COR-L47 (cell line): ENCODE measurements at places on chromosomes 7 and 10.
A peak's percentile ranks its signal among the peaks of the same experiment; 100 is the strongest.

DNA sequence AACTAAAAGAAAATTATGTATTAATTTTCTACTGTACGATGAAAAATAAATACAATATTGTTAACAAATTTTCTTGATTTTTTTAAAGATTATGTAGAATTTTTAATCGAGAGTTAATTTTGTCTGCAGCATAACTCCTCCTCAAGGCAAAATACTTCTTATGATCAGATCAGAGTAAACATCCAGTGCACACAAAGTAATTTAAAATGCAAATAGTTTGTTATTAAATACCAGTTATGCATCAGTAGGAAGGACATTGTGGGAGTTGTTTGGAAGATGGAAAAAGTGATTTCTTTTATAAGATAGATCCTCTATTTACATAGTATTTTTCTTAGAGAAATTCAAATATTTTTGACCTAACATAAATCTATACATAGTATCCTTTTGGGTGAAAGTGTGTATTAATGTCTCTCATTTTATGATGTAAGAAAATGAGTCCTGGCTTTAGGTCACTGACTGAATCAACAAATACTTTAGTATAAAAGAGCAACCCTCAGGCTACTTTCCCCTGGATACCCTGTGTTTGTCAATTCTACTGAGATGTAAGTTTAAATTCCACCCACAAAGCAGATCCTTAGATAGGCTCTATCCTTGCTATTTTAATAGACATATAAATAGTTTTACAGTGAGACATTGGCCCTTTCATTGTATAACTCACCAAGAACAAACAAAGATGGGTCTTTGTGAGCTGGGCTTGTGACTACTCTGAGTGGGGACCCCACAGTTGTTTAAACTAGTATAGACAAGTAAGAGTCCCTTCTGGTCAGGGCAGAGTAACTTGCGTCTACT is 1133.7 kb downstream of the GATA3 start:
- DNase-seq: no peak

DNA sequence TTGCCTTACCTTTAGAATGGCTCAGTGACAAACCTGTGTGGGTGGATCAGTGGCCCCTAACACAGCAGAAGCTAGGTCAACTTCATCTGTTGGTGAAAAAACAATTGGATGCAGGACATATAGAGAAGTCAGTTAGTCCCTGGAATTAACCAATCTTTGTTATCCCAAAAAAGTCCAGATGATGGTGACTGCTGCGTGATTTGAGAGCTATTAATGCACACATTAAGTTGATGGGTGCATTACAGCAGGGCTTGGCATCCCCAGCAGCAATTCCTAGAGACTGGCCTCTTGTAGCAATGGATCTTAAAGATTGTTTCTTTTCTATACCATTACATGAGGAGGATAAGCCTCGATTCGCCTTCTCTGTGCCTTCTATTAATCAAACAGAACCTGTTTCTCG is 33.3 kb downstream of the OR13A1 start:
- no peak for DNase-seq

GRCh38 chr10:127036987-127037386 is 131.8 kb downstream of the DOCK1 start:
- no peak for DNase-seq

DNA sequence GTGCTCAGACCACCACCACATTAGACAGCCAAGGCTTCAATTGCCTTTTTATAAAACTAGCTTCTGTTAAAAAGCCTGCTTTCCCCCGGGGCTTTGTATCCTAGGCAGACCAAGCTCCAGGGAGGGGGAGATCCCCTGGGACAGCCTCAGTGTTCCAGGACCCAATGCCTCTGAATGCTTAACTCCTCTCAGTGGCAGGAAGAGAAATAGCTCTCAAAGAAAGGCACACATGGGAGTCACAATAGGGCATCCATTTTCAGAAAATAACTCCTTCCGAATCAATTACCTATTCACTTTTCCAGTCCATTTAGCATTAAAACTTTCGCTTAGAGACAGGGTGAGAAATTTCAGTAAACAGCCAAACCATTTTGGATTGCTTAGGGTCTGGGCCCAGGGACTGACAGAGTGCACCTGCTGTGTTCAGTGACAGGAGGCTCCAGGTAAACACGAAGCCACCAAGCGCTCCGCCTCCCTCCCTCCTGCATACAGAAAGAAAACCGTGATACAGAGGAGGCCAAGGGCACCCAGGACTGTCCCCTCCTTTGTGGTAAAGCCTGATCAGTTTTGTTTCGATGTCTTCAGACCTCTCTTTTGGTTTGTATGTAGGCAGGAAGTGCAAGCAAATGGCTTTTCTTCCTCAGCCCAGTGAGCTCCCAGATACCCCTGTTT is 599.7 kb downstream of the KCNMA1 start:
- DNase-seq: peak; percentile 53

- DNase-seq: no peak
Observed at GRCh38 chr10:49746626-49747302, 15.4 kb downstream of the OGDHL start.

DNA sequence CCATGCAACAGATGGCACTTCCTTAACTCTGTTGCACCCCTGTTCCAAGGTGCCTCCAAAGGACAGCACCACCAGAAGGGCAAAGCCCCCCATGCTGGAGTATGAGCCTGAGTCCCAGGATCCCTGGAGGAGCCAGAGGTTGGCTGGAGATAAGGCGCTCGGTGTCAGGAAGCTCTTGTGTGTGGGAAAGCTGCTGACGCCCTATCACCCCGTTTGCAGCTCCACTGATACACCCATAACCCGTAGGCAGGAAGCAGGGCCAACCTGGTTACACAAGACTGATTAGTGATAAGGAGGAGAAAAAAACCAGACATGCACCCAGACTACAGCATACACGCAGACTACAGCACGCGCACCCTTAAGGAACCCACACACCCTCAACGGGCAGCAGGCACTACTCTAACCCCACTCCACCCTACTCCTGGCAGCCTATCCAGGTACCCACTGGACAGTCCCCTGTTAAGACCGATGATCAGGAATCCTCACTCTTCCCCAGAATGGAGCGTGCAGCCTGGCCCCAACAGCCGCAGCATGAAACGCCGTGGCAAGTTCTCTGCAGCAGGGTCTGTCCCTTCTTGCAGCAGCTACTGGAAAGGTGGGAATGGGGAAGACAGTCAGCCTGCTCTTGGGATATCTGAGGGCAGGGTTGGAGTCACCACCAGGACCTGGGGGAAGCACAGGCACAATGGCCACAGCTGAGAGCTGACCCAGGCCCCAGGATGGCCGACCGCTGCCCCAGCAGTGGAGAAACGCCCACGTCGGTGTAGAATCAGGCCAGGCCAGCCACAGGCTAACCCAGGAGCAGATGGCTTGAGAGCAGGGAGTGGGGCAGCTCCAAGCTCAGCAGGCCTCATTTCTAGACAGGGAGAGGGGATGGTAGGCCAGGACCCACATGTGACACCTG is 38.3 kb upstream of the TUBB8 start:
- no peak for DNase-seq

GRCh38 chr10:30241422-30242110 is 107.5 kb downstream of the MTPAP start:
- DNase-seq: no peak

DNA sequence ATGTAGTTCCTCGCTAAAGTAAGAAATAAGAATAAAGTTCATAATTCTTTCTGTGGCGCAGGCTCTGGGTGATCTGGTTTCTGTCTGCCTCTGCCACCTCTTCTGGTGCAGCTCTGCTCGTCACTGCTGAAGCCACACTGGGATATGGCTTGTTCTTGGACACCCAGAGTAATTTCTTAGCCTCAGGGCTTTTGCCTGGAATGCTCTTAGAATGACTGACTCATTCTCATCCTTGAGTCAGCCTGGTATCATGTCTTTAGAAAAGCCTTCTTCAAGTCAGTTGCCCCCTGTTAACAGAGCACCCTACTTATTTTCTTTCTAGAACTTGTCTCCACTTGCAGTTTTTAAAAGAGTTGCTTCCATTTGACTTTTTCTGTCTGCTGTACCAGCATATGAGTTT is 2.0 kb downstream of the ZSCAN25 start:
- DNase-seq: no peak

GRCh38 chr7:12373580-12374263 is 29.9 kb downstream of the VWDE start:
- DNase-seq: no peak

DNA sequence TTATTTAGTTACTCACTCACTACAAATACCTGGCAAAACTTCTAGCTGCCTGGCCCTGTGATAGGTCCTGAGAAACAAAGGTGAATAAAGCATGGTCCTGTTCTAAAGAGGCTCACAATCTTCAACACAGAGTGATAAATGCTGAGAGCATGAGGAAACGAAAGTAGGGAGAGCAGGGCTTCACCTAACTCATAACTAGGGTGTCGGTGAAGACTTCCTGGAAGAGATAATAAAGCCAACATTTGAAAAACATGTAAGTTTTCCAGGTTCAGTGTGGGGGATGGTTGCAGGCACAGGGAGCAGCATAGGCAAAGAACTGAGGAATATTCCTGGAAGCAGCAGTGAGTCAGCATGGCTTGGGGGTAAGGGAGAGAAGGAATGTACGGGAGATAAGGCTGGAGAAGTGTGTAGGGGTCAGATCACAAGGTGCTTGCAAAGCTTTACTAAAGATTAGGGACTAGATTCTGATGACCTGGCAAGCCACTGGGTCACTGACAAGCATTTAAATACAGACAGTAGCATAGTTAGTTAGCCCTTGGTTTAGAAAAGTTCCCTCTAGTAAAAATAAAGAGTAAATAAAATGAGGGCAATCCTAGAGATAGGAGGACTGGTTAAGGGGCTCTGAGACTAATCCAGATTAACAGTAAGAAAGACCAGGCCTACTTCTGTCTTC is 5.1 kb downstream of the KEL start:
- DNase-seq: no peak

DNA sequence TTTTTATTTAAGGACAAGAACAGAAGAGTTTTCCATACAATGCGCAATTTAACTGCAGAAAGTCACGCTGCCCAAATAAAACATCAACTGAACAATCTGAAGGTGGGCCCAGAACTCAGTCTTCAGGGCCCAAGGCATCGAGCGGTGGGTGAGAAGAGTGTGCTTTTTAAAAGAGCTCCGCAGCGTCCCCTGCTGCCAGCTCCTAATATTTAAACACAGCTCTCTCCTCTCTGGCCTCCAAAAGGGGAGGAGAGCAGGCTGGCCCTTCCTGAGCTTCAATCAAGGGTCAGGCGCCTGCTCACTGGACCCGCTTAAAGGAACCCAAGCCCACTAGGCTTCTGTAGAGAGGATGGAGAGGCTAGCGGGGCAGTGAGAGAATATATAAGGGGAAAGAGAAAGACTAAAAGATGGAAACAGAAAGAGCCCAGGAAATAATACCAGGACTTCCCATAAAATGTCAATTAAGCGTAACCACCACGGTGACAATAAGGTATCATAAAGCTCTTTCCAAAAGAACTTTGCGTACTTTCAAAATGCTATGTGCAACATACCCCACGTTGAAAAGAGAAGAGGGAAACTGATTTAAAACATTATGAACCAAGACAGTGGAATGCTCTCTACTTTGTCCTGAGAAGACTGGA is 2.8 kb downstream of the FAM53B start:
- DNase-seq: peak; percentile 29

DNA sequence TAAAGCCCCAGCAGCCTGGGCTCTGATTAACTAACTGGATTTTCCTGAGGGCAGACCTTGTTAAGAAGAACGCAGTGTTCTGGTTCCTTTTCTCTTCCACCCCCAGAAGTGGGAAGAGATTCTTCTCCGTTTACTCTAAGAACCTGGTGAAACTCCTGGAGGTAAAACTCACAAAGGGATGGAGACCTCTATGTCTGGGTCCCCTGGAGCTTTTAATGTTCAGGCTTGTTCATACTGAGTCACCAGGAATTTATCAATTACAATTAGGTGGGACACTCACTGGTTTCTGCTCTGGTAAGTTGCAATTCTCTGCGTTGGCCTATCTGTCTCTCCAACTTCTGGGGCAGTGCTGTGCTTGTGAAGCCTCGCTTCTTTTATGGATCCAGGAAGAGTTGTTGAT is 73.3 kb upstream of the CACNB2 start:
- no peak for DNase-seq
